Activated CD8-positive, alpha-beta T cell treated with anti-CD3 and anti-CD28 coated beads, Interleukin-2, amount 10 ng/mL, durations not matched to agents 7 days and 5 days (primary cell): ENCODE measurements at places on chromosomes 4 and X. TPM values are rescaled to one million over a fixed set of nuclear protein-coding genes. Genes with fewer than 3 reads are reported as not detected.

GRCh38 chr4:181896614-181897013, 346.6 kb upstream of the TENM3 start:
- H3K27ac ChIP-seq, result no peak overlapping the region
- no peak overlapping the region for H3K4me3 ChIP-seq
- DNase-seq, result no peak

C4orf51 gene
- total RNA-seq, result not detected

GRCh38 chr4:184310171-184310567, 92.5 kb upstream of the ENPP6 start:
- no peaks in the 10 kb centered on the region for H3K27me3 ChIP-seq
- peaks cover 11% of the 10 kb centered on the region for H3K36me3 ChIP-seq
- peak overlapping the region; percentile 81 for H3K27ac ChIP-seq
- H3K4me1 ChIP-seq, result peaks cover 65% of the 10 kb centered on the region
- peak; percentile 64 for DNase-seq

GRCh38 chr4:171846232-171846631, 33.0 kb downstream of the GALNTL6 start:
- no peak overlapping the region for H3K4me3 ChIP-seq
- no peaks in the 10 kb centered on the region for H3K36me3 ChIP-seq
- no peaks in the 10 kb centered on the region for H3K4me1 ChIP-seq

DNA sequence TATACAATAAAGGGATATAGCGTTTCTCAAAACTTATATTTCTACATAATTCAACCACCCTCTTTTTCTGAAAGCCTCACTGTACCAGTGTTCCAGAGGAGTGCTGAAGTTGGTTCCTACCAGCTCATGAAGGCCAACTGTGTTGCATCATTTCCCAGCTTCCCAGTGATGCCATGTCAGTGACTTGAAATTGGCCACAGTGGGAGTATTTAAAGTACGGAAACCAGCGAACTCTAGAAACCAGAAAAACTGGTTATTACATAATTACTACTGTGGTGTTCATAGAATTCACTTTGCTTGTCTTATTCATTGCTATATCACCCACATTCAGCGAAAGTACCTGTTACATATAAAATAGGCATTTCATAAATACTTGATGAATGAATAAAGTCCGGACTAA, 135.4 kb downstream of the GC start:
- no peak overlapping the region for H3K27ac ChIP-seq
- H3K27me3 ChIP-seq, result no peaks in the 10 kb centered on the region
- H3K36me3 ChIP-seq, result no peaks in the 10 kb centered on the region

DNA sequence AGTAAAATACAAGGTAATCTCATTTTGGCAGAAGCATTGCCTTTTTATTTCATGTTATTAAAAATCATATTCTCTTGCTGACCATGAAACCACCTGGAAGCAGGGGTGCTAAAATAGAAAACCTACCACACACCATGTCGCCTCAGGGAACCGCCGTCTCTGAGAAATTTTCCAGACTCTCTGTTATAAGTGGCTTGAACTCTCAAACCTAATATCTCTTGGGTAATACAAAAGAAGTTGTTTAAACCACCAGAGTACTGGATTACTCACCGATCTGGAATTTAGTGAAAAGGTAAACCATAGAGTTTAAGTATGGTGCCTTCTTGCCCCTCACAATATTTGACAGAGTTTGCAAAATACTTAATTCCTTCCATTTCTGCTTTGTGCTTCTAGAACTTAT, 27.7 kb downstream of the ENPP6 start:
- no peaks in the 10 kb centered on the region for H3K4me1 ChIP-seq
- no peak overlapping the region for H3K27ac ChIP-seq
- no peak for DNase-seq

- no peaks in the 10 kb centered on the region for H3K36me3 ChIP-seq
- no peak overlapping the region for H3K4me3 ChIP-seq
- no peak for DNase-seq
- H3K4me1 ChIP-seq, result peaks cover 4% of the 10 kb centered on the region
- peaks cover 32% of the 10 kb centered on the region for H3K27me3 ChIP-seq
These were observed 5.4 kb upstream of the BBS7 start for GRCh38 chr4:121875652-121876051.

PDGFC gene
- not detected for total RNA-seq

TBX22 gene
- not detected for total RNA-seq

DNA sequence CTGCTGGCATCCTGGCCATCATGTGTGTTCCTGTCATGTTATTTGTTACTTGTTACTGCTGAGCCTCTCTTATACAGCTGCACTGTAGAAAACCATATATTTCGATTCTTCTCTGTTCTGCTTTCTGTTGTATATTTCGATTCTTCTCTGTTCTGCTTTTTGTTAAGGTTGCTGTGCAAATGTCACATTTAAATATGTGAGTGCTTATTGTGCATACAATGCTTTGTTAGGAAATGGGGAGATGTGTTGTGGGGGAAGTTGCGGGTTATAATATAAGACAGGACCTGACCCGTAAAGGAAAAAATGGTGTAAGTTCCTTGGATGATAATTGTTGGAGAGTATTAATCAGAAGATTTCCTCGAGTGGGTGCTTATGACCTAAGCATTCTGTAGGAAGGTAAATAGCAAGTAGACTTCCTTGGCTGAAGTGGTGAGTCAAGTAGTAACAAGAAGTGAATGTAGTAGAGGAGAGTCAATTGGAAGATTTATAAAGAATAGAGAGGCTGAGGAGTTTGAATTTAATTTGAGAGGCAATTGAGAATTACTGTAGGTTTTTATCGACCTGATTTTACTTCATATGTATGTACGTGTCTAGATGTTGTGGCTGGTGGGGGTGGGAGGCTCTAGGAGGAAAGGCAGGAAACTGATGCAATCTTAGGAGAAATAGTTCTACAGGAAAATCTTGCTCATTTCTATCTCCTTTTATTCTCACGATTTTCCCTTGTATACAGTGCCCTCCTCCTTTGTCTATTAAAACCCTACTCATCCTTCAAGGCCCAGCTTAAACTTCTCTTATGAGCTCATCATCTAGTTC, 8.5 kb downstream of the OGT start:
- H3K27ac ChIP-seq, result peak overlapping the region; percentile 78
- peaks cover 62% of the 10 kb centered on the region for H3K4me1 ChIP-seq
- H3K4me3 ChIP-seq, result peak overlapping the region; percentile 72
- H3K27me3 ChIP-seq, result no peaks in the 10 kb centered on the region
- H3K36me3 ChIP-seq, result peaks cover 78% of the 10 kb centered on the region

DNA sequence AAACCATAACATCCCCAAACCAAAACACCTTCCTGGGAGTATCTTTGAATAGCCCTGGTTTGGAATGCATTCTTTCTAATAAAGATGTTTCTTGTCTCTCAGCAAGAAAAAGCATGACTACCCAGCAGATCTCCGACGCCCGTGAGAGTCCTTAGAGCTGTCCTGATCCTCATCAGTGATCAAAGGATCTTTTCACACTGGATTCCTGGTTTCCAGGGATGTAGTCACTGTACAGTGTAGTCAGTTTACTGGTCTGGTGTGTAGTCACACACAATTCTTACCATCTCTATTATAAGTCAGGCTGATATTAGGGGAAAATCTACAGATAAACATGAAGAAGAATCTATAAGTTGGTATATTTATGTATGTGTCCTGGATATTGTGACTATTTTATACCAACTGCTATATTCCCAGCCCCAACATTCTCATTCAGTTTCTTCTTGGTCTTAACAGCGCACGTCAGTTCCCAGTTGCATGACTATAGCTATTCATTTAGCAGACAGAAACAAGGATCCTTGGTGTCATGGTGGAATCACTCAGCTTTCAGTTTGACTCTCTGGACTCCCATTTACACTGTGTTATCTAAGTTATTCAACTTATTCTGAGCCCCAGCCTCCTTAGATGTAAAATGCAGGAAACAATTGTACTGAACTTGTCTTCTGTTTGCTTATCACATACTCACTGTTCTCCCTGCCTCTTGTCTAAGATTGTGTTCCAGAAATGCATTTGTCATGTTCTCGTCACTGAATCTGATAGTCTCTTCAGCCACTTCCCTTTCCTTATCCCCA, 68.3 kb downstream of the SLIT2 start:
- H3K27ac ChIP-seq, result no peak overlapping the region
- DNase-seq, result no peak
- no peaks in the 10 kb centered on the region for H3K4me1 ChIP-seq
- H3K4me3 ChIP-seq, result no peak overlapping the region

CLGN gene
- total RNA-seq, result 0.13 TPM

GRCh38 chr4:175215208-175215607, 297.1 kb downstream of the ADAM29 start:
- no peak overlapping the region for H3K4me3 ChIP-seq
- H3K27me3 ChIP-seq, result no peaks in the 10 kb centered on the region
- no peak for DNase-seq
- H3K27ac ChIP-seq, result no peak overlapping the region

DNA sequence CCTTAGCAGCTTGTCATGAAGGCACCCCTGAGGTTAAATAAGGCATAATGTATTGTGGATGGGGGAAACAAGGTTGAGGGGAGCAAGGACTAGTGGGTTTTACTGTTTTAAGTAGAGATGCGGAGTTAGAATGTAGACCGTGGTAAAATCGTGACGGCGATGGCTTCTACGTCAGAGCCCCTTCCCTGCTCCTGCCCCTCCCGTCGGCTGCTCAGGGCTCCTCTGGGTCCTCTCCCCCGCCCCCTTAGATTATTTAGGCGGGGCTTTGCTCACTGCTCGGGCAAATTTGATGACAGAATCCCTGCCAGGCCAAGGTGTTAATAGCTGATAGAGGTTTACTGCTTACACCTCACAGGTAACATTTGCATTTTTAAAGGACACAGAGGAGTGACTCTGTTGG, 2.3 kb downstream of the FRMPD3 start:
- no peak for DNase-seq
- H3K27me3 ChIP-seq, result peaks cover 43% of the 10 kb centered on the region
- H3K27ac ChIP-seq, result no peak overlapping the region

DNA sequence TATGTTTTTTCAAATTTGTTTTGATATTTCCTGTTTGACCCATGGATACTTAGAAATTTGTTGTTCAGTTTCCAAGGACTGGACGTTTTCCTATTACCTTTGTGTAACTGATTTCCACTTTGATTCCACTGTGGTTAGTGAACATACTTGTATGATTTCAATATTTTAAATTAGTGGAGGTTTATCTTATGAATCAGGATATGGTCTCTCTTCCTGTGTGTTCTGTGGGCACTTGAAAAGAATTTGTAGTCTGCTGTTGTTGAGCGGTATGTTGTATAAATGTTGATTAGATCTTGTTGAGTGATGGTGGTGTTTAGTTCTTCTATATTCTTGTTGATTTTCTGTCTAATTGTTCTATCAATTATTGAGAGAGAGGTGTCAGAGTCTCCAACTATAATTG, 21.2 kb upstream of the LAMTOR3 start:
- H3K27ac ChIP-seq, result peak overlapping the region; percentile 51
- peaks cover 60% of the 10 kb centered on the region for H3K36me3 ChIP-seq
- H3K4me1 ChIP-seq, result peaks cover 20% of the 10 kb centered on the region
- H3K27me3 ChIP-seq, result no peaks in the 10 kb centered on the region
- H3K4me3 ChIP-seq, result no peak overlapping the region

DNA sequence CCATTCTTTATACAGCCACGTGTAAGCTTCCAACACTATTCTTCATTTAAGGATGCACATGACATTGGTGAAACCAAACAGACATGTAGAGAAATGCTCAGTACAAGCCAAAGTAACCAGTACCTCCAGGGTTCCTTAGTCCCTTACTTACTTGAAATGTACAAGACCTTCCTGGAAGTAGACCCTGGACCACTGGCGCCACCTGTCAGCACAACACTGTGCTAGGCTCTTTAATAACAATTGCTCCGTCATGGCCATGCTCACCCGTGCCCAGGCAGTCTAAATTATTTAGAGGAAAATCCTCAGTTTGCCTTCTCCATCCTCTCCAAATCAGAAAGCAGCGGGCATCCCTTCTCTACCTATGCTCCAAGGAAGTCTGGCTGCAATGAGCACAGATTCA, 52.7 kb downstream of the ADGRA3 start:
- H3K4me1 ChIP-seq, result peaks cover 5% of the 10 kb centered on the region
- H3K36me3 ChIP-seq, result no peaks in the 10 kb centered on the region
- DNase-seq, result peak; percentile 22
- H3K4me3 ChIP-seq, result no peak overlapping the region
- H3K27me3 ChIP-seq, result no peaks in the 10 kb centered on the region

- H3K27ac ChIP-seq, result no peak overlapping the region
- no peaks in the 10 kb centered on the region for H3K4me1 ChIP-seq
- peak; percentile 23 for DNase-seq
- peaks cover 33% of the 10 kb centered on the region for H3K36me3 ChIP-seq
- no peaks in the 10 kb centered on the region for H3K27me3 ChIP-seq
These were observed 75.1 kb downstream of the PRKX start for GRCh38 chrX:3638280-3638873.

SLC49A3 gene
- 0.89 TPM for total RNA-seq
